ENCODE measurements at places on chromosomes 12 and 14.

DNA sequence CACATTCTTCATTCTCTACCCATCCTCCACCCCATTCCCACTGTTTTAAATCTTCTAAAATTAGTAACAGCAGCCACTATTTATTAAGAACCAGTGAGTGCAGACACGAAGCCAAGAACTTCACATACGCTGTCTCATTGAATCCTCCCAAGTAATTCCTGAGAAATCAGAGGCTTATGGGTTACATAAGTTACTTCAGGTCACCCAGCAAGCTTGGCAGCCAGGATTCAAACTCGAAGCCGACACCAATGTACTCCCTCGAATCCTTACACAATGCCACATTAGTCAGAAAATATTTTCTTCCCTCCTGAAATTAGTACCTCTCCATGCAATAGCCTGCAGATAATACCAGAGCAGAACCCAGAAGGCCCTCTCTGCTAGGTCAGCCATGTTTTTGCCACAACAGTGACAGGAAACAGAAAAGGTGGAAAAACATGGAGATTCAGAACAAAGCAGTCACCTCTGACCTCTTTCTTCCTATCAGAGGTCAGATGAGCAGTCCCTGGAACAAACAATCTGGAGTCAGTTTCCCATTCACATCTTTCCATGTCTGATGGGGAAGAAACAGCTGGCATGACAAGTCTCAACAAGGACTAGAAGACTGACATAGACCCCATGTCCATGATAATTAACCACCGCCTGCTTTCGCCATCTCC, 16.4 kb downstream of the NID2 start:
- DNase-seq = no peak

GRCh38 chr14:68884031-68885030, 91.5 kb upstream of the ZFP36L1 start:
- DNase-seq = no peak

DNA sequence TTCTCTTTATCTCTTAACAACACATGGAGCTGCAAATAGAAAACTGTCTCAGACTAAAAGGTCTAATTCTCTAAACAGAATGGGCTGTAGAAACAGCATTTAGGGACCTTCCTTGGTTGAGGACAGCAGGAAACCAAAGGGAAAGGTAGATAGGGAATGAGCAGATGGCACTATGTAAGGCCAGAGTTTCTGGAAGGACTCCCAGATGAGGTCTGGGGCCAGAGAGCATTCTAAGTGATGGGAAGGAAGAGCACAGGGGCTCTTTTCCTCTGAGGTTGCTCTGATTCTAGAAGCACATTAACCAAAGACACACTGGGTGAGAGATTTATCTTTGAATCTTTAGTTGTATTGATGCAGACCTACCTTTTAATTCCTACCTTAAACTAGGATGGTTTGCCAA, 79.4 kb downstream of the TPH2 start:
- DNase-seq = no peak

DNA sequence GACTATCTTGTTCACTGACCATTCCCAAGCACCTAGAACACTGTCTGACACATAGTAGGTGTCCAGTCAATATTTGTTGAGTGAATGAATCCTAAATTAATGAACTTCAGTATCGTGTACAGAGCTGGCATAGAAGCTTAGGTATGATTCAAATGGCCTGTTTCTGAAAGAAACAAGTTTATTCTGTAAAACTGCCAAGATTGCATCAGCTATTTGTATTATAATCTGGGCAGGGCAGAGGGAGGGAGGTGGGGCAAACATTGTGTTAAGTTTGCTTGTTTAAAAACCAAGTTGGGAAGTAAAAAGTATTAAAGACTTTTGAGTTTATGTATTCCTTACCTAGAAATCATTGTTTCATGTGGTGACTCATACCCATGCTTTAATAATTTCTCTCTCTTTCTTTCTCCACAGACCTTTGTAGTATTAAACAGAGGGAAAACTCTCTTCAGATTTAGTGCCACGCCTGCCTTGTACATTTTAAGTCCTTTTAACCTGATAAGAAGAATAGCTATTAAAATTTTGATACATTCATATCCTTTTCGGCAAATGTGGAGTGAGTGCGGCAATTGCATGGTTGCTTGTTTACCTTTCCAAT, 92.8 kb downstream of the SCN8A start:
- no peak for DNase-seq

DNA sequence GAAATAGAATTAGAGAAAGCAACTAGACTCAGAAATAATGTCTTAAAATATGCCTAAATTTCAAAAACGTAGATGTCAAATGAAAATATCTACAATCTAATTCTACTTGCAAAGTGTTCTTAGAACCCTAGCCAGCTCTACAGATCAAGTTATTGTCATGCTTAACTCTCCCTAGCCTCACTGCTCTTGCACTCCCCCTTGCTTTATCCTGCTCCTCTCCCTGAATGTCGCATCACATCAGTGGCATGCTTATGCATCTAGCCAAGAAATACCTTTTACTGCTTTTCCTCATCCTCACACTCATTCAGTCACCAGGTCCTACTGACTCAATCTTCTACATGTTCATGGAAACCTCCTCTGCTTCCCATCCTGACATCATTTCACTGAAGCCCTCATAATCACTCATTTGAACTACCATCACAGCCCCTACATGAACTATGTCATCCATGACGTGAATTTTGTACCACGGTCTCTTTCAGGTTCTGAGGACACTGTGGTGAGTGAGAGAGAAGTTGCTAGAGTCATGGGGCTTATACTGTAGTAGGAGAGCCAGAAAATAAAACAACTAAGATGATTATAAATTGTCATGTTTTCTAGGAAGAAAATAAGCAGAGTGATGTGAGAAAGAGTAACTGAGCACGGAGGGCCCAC, 22.6 kb upstream of the CRACR2A start:
- DNase-seq = no peak
